Fibroblast of skin of right biceps (primary cell): ENCODE measurements at places on chromosomes 12 and 14.

GRCh38 chr12:85191-85666 is 18.7 kb downstream of the IQSEC3 start:
- DNase-seq, result no peak

GRCh38 chr12:82619644-82620043 is 67.1 kb upstream of the TMTC2 start:
- DNase-seq, result no peak

- no peak for DNase-seq
Measured at GRCh38 chr12:45779936-45780335, 50.4 kb downstream of the ARID2 start.

DNA sequence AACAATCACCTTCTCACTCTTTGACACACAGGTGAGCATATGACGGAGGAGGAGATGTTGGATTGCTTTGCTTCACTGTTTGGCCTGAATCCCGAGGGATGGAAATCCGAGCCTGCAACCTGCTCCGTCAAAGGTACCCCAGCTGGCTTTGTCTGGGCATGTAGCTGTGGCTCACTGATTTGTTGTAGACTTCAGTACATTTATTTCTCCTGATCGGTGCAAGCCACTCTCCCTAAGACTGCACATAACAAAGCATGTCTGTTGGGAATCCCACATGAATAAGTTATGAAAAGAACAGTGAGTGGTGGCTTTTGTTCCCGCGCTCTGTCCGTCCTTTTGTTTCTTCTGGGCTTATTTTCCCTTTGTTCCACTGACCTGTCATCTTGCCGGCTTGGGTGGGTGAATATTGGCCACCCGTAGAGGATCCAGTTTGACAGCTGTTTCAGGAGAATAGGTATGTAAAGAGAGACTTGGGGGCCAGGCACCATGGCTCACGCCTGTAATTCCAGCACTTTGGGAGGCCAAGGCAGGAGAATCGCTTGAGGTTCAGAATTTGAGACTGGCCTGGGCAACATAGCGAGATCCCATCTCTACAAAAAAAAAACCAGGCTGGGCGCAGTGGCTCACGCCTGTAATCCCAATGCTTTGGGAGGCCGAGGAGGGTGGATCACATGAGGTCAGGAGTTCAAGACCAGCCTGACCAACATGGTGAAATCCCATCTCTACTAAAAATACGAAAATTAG is 20.0 kb upstream of the BCL7A start:
- no peak for DNase-seq

GRCh38 chr12:81759190-81760051 is at the start of gene PPFIA2:
Gene PPFIA2, minus strand, starts transcription at chr12:81759350.
- peak; percentile 40 for DNase-seq
